ENCODE measurements at places on chromosomes 1 and 21.

GRCh38 chr1:202880062-202880461 lies 8.9 kb downstream of the RABIF start:
- no peak for DNase-seq

GRCh38 chr1:165011991-165012531 lies 344.5 kb downstream of the LMX1A start:
- no peak for DNase-seq

- no peak for DNase-seq
Observed at GRCh38 chr21:34133392-34133791, 60.0 kb downstream of the MRPS6 start.

- DNase-seq: no peak
Observed at GRCh38 chr1:6957341-6957740, 172.1 kb downstream of the CAMTA1 start.

GRCh38 chr1:21188235-21188634 lies 11.5 kb upstream of the EIF4G3 start:
- DNase-seq: no peak

DNA sequence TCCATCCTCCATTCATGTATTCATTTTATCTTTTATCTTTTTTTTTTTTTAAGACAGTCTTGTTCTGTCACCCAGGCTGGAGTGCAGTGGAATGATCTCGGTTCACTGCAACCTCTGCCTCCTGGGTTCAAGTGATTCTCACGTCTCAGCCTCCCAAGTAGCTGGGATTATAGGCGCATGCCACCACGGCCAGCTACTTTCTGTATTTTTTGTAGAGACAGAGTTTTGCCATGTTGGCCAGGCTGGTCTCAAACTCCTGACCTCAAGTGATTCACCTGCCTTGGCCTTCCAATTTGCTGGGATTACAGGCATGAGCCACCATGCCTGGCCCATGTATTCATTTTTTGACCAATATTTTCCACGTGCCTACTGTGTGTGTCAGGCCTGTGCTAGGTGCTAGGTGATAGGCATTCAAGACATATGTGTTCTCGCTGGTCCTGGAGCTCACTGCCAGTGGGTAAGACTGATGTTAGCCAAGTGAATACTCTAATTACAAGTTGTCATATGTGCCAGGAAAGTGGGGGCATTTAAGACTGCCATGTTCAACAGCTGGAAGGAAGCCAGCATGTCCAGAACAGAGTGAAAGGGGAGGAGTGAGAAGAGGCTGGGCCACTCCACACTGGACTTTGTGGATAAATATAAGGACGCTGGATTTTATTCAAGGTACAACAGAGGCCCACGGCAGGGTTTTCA lies 5.3 kb upstream of the CELSR2 start:
- DNase-seq: no peak

DNA sequence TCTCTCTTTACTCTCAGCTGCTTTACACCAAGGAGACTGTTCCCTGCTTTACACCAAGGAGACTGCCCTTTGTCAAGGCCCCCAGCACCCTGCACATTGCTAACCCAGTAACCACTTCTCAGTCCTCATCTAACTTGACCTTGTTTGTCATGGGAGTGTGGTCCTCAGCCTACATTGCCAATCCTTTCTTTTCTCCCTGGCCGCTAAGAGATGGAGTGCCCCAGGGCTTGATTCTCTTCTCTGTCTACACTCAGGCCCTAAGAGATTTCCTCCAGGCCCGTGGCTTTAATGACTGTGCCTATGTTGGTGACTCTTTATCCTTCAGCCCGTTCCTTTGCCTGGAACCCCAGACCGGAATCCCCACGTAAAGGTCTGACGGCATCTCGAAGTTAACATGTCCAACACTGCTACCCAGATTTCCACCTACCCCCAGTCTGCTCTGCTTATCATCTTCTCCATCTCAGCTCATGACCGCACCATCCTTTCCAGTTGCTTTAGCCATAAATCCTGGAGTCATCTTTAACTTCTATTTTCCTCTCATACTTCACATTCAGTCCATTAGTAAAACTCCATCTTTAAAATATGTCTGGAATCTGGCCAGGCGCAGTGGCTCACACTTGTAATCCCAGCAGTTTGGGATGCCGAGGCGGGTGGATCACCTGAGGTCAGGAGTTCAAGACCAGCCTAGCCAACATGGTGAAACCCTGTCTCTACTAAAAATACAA lies 9.5 kb upstream of the SEMA4A start:
- DNase-seq: no peak

Data from activated naive CD8-positive, alpha-beta T cell treated with anti-CD3 and anti-CD28 coated beads, Interleukin-2, amount 50 U/mL, for 24 hours (primary cell).